Fibroblast of skin of abdomen (primary cell): ENCODE measurements at places on chromosomes 4 and X.
A peak's percentile ranks its signal among the peaks of the same experiment; 100 is the strongest.

DNA sequence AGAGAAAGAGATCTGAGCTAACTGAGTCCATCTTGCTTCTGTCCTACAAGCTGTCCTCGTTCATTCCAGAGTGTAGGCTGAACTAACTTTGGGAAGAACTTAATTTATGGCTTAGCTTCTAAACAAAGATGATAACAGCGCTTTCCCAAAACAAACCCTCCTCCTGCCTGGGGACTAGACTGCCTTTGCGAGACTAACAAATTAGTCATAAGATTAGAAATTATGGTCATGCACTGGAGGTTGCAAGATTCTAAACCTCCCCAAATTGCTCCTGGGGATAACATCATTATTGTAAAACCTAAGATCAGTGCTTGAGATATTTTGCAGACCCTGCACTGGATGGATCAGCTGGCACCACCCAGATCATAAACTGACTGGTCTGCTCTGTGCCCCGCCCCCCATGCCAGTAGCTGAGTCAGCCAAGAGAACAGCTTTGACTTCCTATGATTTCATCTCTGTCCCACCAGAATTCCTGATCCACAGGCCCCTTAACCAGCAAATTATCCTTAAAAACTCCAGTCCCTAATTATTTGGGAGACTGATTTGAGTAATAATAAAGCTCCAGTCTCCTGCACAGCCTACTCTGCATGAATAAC lies 883.3 kb downstream of the TRIML1 start:
- DNase-seq: peak; percentile 57

DNA sequence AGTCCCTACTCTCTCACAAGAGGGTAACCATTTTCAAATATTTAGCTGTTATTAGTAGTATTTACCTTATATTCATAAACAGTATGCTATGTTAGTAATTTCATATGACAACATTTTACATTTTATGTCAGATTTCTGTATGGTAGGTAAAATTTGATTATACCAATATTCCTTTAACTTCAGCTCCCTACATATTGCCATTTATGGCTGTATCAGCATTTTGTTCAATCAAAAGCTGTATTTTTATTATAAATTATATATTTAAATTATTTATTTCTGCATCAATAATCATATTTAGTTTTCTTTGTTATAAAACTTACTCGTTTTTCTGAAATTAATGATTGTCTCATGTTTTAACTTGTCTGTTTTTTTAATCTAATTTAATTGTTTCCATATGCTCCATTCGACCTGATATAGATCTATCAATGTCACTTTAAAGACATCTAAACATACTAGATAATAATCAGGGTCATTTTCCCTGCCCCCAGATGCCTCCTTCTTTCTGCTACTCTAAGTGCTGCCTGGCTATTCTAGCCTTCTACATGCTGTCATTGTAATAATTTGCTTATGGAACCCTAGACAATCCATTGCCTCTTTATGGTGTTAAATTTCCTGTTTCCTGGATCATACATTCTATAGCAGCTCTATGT lies 1976.7 kb upstream of the ADGRL3 start:
- DNase-seq: no peak

- no peak for DNase-seq
Observed at GRCh38 chrX:70013466-70014381, 36.0 kb downstream of the AWAT2 start.

DNA sequence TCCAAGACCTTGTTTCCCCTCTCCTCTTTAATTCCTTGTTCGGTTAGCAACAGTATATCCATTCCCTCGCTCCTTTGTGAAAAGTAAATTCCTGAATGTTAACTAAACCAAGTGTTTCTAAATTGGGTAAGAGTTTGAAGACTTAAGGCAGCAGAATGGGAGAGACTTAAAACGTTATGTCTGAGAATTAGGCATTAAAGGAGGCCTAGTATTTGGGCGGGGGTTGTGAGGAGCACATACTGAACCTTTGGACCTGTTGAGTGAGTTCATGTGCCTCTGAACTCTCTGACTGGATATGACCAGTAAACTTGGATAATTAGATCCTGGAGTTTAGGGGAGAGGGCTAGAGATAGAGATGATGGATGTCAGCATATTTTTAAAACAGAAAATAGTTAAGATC lies 1.2 kb downstream of the MSMO1 start:
- no peak for DNase-seq

DNA sequence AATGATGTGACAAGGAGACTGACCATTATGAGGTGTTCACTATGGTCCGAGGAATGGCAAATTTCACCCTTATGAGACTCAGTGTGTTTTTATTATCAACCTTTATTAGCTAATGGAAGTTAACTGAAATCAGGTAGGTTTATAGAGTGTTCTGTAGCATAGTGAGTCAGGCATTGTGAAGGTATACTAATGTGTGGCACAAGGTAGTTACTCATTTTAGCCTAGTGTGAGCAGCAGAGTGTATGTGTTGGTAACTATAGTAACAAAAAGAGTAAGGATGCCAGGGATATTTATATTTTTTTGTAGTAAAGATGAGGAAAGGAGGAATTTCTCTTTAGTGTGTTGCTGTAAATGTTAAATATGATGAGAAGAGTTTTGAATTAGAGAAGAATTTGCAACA lies 12.0 kb downstream of the PDLIM5 start:
- no peak for DNase-seq

- no peak for DNase-seq
Observed at GRCh38 chr4:71366766-71367165, 27.9 kb downstream of the SLC4A4 start.

- DNase-seq: no peak
Observed at GRCh38 chr4:90979556-90979955, 852.4 kb downstream of the CCSER1 start.

GRCh38 chrX:113202601-113203000 lies 362.0 kb upstream of the AMOT start:
- no peak for DNase-seq

DNA sequence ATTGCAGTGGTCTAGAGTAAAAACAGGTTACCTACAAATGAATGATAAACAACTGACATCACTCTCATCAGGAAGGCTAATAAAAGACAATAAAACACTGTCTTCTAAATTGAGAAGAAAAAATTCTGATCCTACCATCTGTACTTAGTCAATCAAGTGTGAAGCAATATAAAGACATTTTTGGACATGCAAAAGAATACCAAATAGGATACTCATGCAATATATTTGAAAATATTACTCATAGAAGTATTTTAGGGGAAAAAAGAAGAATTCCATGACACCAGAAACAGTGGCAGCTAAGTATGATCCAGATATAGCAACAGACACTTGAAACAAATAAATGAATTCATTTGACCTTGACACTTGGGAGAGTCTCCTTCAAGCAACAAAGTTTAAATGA lies 63.8 kb upstream of the FAM120C start:
- peak; percentile 16 for DNase-seq

- no peak for DNase-seq
Observed at GRCh38 chr4:173146456-173146855, 22.2 kb upstream of the GALNT7 start.

DNA sequence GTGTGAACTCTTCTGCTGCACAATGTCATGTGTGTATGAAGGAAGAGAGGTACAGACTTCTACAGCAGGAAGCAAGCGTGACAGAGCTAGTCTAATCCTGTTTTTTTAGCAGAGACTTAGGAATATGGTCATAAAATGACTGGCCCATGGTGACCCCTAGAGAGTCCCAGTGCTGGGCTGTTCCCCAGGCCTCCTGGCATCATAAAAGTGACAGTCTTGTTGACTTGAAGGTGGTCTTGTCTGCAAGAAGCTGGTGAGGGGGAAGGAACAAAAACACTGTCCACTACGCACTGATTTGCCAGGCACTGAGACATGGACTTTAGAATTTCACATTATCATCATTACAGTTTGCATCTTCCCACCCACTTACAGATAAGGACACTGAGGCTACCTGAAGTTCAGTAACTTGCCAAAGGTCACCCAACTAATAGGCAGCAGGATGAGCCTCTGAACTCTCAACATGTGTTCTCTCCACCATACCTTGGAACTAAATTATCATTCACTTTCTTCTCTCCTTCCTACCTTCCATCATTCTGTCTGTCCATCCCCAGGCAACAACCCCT lies 63.0 kb downstream of the HADH start:
- no peak for DNase-seq

GRCh38 chrX:65407157-65407626 lies 127.4 kb downstream of the LAS1L start:
- DNase-seq: no peak

- DNase-seq: peak; percentile 63
Observed at GRCh38 chr4:157992038-157992705, 180.7 kb downstream of the GASK1B start.

DNA sequence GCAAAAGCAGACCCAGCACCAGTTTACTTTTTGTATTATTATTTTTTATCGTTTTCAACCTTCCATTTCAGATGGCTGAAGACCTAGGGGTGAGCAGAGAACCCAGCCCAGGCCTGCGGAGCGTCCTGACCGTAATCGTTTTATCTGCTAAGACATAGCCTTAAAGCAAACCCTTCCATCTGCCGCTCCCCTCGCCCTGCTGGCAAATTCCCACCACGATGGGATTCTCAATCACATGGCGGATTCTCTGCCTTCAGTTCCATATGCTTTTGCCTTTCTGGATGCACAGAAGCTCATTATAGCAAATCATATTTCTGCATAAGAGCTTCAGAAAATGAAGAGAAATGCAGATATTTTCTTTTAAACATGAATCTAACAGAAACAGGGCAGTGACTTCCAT lies 18.6 kb upstream of the XG start:
- DNase-seq: no peak

GRCh38 chr4:48191758-48192157 lies 57.7 kb upstream of the TXK start:
- DNase-seq: no peak

DNA sequence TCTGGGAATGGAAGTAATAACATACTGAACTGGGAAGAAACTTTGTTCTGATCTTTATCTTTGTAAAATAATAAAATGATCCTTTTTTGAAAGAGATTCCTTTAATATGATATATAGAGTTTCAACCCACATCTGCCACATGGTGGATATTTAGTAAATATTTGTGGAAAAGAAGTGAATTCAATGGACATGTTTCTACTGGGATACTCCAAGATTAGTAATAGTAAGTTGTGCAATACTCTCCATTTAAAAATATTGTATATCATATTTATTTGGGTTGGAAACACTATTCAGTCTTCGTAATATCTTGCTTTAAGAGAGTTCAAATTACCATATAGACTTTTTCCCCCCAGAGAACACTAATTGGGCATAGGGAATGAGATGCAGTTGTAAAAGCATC lies 17.8 kb upstream of the ARSJ start:
- DNase-seq: no peak

DNA sequence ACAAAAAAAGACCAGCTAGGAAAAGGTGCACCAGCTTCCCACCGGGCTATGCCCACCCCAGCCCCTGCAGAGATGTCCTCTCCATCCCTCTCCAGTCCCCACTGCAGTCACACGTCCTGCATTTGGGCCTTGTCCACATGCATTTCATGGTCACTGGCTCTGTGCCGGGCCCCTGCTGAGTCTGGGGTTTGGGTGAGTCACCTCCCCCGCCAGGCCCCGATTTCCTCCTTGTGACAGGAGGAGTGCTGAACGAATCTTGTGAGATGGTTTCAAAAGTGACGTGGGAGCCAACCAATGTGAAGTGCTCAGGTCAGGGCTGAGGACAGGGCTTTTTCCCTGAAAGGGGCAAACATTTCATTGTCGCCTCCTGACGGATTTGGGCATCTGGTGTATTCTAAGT lies 7.1 kb downstream of the CPZ start:
- peak; percentile 62 for DNase-seq

- DNase-seq: peak; percentile 36
Observed at GRCh38 chr4:13386405-13387107, 97.6 kb downstream of the RAB28 start.

DNA sequence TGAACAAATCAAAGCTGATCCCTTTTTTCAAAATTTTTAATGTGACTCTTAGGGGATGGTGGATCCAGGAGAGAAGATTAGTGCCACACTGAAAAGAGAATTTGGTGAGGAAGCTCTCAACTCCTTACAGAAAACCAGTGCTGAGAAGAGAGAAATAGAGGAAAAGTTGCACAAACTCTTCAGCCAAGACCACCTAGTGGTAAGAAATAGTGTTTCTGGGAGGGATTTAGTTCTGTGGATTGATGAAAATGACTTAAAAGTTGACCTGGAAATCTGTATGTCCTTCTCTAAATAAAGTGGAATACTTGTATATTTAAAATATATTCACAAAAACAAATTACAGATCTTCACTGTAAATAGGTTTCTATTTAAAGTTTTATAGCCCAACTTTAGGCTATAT lies 29.2 kb downstream of the NUDT9 start:
- DNase-seq: no peak

- no peak for DNase-seq
Observed at GRCh38 chrX:153405426-153405825, 4.3 kb upstream of the PNMA6E start.

- DNase-seq: peak; percentile 13
Observed at GRCh38 chr4:82017680-82018079, 356.1 kb downstream of the HNRNPD start.

DNA sequence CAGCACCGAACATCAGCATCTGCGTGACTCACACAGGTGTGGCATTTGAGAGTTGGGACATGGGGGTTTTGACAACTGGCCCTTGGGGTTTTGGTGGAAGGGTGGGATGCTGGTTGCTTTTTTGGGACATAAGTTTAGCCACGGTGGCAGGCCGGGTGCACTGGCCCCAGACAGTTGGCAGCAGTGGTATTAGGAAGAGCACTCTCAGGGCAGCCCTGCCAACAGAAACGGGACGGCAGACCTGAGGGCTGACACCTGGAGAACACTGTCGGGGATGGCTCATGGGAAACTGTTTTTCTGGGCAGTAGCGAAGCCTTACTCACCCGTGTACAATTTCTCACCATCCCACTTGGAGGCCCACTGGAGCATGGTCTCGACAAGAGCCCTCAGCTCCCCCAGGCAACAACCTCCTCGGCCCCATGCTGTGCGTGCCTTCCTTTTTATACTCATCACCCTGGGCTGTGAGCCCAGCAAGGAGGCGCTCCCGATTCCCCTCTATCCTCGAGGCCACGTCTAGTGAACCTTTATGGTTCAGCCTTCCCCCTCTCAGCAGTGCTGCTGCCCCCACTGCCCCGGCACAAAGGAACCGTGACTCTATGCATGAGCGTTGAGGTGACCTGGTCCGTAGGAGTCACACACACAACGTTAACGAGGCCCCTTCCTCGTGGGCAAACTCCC lies 30.6 kb downstream of the WDR1 start:
- DNase-seq: no peak
